ENCODE measurements at places on chromosomes 1 and 21.

DNA sequence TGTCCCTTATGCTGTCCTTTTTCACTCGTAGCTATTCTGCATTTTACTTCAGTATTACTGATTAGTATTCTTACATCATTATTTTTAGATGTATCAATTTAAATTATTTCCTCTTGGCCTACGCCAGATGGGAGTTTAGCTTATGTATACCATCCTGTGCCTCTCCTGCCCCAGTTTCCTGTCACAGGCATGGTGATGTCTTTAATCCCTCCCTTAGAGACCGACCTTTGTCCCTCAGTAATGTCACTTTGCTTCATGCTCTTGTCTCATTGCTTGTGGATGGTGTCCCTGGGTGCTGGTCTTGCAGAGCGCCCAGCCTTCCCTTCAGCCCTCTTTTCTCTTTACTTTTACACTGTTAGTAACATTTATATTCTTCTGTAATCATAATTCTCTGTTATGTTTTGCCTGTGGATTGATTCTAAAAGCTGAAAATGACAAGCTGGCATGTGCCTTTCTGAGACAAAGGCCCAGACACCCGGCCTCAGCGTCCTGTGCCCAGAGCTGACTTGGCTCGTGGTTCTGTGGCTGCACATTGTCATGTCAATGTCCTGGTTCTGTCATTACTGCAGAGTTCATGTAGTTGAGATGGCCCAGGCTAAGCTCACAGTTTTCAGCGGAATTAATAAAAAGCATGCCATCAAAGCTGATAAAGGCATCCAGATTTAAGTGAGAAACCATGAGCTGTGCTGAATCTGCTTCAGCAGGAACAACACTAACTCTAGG, 100.7 kb downstream of the MTR start:
- no peak for DNase-seq

- DNase-seq, result no peak
These were observed 65.2 kb upstream of the GOLT1A start for GRCh38 chr1:204278958-204279357.

DNA sequence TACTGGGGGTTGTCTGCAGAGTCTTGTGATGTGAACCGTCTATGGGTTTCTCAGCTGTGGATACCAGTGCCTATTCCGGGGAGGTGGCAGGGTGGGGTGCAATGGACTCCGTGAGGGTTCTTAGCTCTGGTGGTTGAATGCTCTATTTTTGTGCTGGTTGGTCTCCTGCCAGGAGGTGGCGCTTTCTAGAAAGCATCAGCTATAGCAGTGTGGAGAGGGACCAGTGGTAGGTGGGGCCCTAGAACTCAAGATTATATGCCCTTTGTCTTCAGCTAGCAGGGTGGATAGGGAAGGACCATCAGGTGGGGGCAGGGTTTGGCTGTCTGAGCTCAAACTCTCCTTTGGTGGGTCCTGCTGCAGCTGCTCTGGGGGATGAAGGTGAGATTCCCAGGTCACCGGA, 127.3 kb upstream of the PLD5 start:
- DNase-seq, result no peak

DNA sequence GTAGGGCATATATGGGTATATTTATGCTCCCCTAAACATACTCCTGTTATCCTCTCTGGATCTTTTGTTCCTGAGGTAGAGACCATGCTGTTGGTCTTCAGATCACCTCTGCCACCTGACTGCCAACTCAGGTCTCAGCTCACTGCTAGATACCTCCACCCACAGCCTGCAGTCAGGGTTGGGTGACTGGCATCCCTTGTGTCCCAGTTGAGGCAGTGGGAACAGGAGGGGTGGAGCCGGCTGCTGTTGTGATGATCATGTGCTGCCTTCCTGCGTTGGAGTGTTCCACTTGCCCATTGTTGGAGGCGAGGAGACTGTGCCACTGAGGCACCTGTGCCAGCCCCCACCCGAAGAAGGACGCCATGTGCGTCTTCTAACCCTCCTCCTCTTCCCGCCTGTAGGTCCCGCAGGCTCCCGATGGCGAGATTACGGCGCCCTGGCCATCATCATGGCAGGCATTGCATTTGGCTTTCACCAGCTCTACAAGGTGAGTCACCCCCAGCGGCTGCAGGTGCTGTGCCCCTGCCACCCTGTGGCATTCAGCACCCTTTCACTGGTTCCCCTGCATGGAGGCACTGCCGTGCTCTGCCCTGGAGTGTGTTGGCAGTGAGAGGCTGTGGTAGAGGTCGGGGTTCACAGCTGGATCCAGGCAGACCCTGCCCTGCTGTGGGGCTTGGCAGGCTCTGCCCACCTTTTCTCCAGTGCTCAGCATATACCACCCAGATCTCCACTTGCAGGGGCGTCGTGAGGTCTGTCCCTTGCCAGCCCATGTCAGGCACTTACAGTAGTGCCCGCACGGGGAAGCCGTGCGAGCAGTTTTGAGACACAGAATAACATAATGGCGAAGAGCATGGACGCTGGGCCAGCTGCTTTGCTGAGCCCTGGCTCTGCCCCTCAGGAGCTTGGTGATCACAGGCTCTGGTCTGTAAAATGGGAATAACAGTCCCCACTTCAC, 143.5 kb downstream of the PEX14 start:
- DNase-seq, result no peak

GRCh38 chr1:115453666-115454065, 115.6 kb upstream of the NGF start:
- DNase-seq, result no peak

DNA sequence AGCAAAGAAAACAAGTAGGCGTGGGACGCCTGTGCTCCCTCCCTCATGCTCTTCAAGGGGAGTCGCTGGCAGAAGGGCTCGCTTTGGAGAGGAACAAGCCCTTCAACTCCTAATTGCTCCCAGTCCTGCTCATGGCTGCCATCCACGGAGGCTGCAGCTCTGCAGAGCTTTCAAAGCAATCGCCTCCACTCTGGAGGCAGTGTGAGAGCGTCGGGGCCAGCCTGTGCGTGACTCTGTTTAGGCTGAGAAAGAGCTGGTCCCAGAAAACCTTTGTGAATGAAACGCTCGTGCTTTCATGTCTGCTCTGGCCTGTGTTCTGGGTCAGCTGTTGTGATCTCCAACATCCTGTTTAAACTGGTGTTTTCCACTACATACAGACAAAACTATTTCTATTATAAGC, 23.9 kb upstream of the RUNX1 start:
- DNase-seq, result no peak

DNA sequence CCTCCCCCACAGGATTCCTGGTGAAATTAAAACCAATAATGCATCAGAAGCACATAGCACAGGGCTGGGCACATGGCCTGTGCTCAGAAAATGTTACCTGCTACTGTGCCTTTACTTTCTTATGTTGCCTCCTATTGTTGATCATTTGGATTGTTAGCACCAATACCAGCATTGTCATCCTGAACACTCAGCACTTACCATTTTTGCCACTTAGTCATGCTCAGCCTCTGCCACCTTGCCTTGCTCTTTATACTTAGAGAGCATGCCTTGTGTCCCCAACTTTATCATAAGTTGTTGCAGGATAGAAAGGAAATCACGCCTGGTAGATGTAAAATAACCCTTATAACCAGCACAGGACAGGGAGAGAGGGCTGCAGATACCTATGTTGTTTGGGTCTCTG, 361.0 kb upstream of the RUNX1 start:
- DNase-seq, result no peak

DNA sequence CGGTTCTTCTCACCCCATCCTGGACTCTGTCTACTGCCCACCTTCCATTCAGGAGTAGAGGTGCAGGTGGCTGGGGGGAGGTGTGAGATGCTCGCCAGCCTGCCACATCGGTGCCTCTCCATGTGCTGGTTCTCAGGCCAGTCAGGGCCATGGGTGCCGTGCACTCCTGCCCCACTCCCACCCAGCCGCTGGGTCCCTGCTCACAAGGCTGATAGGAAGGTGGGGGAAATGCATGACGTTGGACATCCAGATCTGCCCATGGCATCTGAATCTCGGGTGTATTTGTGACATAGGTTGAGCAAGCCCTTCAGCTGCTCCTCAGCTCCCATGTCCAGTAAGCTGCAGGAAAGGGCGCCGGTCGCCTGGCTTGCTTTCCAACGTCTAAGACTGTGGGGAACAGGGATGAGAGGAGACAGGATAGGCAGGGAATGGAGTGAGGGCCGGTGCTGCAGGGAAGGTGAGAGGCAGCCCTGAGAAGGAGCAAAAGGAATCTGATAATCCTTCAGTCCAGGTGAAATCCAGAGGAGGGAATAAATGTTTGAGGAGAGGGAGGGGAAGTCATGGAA, 11.8 kb downstream of the S100A7A start:
- no peak for DNase-seq

GRCh38 chr1:151790940-151791651, 796 bp upstream of the TDRKH start:
- DNase-seq, result no peak

- no peak for DNase-seq
These were observed 65.9 kb upstream of the PLPPR4 start for GRCh38 chr1:99198393-99198792.

GRCh38 chr1:54548389-54549044, 489 bp downstream of the ACOT11 start:
- no peak for DNase-seq

GRCh38 chr1:41021526-41022308, at the start of gene SLFNL1:
SLFNL1 (minus strand) TSS chr1:41021725; CDS start chr1:41020660, 1,065 bp downstream.
- no peak for DNase-seq

GRCh38 chr21:21268885-21269284, 270.7 kb downstream of the NCAM2 start:
- no peak for DNase-seq

GRCh38 chr1:39896909-39897685, 4.6 kb downstream of the MYCL start:
- DNase-seq, result no peak

GRCh38 chr1:179095924-179096323, 14.1 kb downstream of the TOR3A start:
- no peak for DNase-seq

GRCh38 chr21:32947736-32948135, 78.0 kb upstream of the OLIG2 start:
- DNase-seq, result no peak

DNA sequence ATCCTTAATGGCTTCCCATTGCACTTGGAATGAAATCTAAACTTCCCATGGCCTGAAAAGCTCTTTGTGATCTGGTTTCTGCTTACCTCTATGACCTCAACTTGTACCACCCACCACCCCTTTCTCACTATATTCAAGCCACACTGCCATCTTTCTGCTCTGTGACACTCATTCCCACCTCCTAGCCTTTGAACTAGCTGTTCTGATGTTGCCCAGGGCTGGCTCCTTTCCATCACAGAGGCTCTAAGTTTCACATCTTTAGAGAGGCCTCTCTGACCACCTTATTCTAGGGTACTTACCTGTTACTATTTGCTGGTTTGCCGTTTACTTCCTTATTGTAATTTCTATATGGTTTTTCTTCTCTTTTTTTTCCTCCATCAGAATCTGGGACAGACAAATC, 4.2 kb downstream of the MPZL1 start:
- no peak for DNase-seq

- no peak for DNase-seq
These were observed 17.1 kb downstream of the ZNF362 start for GRCh38 chr1:33273406-33273805.

- DNase-seq, result no peak
These were observed 89.8 kb downstream of the ABCA4 start for GRCh38 chr1:94031154-94031553.

- no peak for DNase-seq
These were observed 75.9 kb downstream of the HUNK start for GRCh38 chr21:31948676-31949075.

- no peak for DNase-seq
These were observed 154.8 kb upstream of the ETV3 start for GRCh38 chr1:157292809-157293564.

- no peak for DNase-seq
These were observed 48.9 kb downstream of the SYF2 start for GRCh38 chr1:25183126-25183980.

DNA sequence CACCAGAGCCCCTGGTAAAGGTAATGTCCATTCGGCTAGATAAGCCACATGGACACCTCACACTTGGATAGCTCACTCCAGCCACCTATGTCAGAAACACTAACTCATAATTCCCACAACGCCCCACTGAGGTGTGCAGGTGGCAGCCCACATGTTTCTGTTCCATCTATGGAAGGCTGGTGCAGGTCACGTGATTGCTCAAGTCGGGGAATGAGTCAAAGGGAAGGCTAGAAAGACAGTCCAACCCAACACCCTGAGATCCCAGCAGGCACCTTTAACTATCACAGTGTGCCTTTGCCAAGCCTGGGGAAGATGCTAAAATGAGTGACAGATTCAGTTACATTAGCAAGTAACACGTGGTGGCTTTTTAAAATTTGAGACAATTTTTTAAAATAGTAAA, 45.3 kb upstream of the KCNE1 start:
- no peak for DNase-seq

DNA sequence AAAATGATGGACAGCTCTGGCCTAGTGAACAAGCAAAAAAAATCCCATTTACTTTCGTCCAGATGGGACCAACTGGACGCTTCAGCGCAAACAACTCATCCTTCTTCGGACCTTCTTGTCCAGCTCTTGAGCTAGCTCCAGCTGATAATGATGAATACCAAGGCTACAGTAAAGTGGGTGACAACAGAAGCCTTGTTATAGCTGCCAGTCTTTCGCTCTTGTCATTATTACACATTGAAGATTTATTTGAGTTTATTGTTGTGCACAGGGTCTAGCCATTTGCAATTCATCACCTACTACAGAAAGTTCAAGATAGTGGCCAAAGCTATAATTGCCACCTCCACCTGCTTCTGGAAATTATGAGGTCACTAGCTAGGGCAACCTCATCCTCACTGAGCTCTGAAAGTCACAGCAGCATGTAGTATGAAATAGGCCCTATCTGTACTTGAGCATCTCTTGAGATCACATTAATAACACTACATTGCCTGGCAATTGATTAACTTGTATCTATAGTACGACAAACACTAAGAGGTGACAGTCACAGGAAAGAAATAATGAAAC, 76.9 kb downstream of the GPATCH2 start:
- no peak for DNase-seq

DNA sequence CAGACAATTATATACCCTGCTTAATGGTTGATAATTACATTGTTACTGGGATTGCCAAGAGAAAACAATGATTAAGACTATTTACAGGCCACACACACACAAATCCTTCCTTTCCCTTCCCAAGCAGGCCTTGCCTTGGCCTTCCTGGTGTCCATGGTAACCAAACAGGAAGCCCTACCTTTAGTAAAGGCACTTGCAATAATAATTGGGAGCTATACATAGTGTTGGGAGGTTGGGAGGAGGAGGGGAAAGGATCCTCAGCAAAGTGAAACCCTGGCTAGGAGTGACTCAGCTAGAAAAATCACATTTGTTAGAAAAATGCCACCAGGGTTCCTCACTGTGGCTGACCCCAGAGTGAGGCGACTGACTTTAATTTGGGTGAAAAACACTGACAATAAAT, 122.3 kb upstream of the ADAR start:
- DNase-seq, result no peak

- no peak for DNase-seq
These were observed 34.6 kb upstream of the HIVEP3 start for GRCh38 chr1:41953291-41953690.

- no peak for DNase-seq
These were observed 15.0 kb upstream of the ACTA1 start for GRCh38 chr1:229448845-229449244.
